GM12878 (cell line): ENCODE measurements at places on chromosomes 3 and 15. TPM values are rescaled to one million over a fixed set of nuclear protein-coding genes. Genes with fewer than 3 reads are reported as not detected.

The SCN5A gene
- total RNA-seq: not detected in 2 replicates

The GALNT15 gene
- 0.05 TPM in 1 of 2 replicates, not detected in the other for total RNA-seq

DNA sequence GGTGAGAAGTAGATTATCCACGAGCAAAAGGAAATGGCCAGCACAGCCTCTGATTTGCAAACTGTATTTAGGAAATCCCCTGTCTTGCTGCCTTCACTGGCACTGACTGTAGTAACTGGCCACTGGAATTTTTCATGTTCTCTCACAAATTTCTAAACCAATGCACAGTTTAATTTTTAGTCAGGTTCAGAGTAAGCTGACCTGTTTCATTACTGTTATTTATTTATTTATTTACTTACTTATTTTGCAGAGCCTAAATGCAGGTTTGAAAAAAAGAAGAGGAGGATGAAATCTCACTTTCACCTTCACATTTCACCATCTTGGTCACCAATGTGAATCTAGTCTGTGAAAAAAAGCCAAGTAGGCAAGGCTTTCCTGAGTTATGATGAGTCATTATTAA is 291.0 kb downstream of the PLOD2 start:
- peak; percentile 16 for DNase-seq

- DNase-seq: no peak
These were observed 9.2 kb downstream of the GATA2 start for GRCh38 chr3:128483657-128484403.

DNA sequence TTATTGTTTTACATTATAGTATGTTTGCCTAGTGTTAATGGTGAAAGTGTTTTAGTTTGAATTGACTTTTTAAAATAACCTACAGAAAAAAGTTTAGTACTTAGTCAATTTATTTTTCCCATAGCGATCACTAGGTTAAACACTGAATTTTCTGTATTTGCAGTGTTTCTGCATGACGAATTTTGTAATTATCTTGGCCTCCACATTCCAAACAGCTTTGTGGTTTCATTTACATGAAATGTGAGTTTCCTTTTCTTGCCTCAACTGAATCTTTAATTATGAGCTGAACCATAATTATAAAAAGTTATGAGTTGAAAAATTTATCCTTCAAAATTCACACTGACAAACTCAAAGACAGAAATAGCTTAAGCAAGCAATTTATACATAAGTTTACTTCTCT is 235.5 kb downstream of the CTNNB1 start:
- no peak for DNase-seq
